AG04450 (cell line): ENCODE measurements at places on chromosomes 16 and 17.

- no peak for DNase-seq
Observed at GRCh38 chr17:40951011-40951622, 13.7 kb upstream of the KRT23 start.

DNA sequence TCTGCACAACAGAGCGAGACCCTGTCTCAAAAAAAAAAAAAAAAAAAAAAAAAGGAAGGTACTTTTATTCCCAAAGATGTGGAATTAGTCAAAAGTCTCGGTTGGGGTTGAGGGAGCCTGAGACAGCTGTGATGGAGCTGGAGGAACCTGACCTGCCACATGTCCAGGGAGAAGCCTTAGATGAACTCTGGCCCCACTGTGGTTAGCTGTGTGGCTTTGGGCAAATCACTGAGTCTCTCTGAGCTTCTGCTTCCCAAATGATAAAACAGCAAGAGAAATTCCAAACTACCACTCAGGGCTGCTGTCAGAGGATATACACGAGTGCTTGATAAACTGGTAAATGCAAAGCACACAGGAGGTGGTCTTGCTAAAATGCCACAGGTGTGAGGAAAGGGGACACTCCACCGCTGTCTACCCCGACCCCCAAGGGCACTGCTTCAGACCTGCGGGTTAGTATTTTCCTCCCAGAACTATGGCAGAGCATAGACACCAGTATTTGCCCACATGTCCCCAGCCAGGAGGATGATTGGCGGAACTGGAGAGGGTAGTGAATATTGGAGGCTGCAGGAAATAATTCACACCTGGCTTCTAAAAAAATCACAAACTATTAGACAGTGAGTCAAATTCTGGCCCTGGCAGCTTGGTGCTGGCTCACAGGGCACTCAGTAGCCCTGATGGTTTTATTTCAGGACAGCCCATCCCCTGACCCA is 14.7 kb downstream of the DRC3 start:
- DNase-seq, result no peak

DNA sequence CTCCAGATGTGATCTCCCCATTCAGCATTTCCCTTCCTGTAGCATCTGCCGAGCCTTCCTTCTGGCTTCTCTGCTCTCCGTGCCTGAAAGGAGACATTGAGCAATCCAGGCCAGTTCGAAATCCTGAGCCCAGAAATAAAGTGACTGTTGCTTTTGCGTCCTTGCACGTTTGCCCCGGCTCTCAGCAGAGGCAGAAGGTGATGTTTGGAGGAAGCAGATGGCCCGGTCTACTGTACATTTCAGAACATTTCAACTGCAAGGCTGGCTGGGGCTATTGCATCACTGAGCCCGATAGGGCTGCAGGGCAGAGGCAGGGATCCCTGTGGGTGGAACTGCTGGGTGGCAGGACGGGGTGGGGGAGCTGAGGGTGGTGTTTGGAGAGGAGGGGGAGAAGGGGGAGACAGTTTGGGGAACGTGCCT is 29.4 kb downstream of the IRF8 start:
- no peak for DNase-seq

DNA sequence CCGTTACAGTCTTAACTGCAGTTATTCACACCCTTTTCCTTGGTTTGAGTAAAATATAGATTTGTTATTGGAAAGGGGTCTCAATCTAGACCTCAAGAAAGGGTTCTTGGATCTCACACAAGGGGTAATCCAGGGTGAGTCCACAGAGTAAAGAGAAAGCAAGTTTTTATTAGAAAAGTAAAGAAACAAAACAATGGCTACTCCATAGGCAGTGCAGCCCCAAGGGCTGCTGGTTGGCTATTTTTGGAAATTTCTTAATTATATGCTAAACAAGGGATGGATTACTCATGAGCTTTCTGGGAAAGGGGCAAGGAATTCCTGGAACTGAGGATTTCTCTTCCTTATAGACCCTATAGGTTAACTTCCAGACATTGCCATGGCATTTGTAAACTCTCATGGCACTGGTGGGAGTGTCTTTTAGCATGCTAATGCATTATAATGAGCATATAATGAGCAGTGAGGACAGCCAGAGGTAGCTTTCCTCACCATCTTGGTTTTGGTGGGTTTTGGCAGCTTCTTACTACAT is 24.5 kb upstream of the MILR1 start:
- no peak for DNase-seq
